NCI-H2029 treated with DMSO at 0.1 percent for 48 hours (cell line): ENCODE measurements at places on chromosomes 12 and 14.

DNA sequence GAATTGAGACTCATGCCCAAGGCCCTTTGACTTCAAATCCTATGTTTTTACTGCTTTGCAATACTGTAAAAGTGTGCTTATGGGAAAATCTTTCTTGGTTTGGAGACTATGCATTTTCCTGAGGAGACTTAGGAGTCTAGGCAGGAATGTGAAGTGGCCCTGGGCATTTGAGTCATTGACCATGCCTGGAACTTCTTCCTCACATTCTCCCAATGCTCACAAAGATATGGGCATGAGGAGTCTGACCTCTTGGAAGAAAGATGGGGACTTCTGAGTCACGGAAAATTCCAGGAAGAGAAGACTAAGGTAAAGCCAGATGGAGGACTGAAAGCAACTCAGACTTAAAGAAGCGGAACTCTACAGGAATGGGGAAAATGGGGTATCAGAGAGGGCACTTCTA, 38.2 kb upstream of the ZNF641 start:
- no peak for DNase-seq

- DNase-seq = no peak
Observed at GRCh38 chr12:14193639-14194038, 171.8 kb upstream of the ATF7IP start.

GRCh38 chr14:57865403-57866198, at the start of gene SLC35F4:
SLC35F4 (minus strand) TSS chr14:57866092.
- no peak for DNase-seq

GRCh38 chr12:113819495-113819894, 146.6 kb downstream of the RBM19 start:
- no peak for DNase-seq

- DNase-seq = no peak
Observed at GRCh38 chr12:109695961-109696461, 17.6 kb upstream of the FAM222A start.

DNA sequence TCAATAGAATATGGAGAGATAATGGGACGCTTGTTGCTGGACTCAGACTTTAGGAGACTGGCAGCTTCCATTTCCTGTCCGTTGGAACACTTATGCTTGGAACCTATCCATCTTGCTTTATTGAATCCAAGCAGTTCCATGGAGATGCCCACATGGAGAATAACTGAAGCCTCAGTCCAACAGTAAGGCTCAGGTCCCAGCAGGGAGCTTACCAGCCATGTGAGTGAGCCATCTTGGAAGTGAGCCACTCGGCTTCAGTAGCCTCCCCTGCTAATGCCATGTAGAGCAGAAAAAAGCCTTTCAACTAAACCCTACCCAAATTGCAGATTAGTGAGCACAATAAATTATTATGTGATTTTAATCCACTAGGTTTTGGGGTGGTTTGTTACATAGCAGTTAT, 538.8 kb upstream of the STXBP6 start:
- DNase-seq = no peak

DNA sequence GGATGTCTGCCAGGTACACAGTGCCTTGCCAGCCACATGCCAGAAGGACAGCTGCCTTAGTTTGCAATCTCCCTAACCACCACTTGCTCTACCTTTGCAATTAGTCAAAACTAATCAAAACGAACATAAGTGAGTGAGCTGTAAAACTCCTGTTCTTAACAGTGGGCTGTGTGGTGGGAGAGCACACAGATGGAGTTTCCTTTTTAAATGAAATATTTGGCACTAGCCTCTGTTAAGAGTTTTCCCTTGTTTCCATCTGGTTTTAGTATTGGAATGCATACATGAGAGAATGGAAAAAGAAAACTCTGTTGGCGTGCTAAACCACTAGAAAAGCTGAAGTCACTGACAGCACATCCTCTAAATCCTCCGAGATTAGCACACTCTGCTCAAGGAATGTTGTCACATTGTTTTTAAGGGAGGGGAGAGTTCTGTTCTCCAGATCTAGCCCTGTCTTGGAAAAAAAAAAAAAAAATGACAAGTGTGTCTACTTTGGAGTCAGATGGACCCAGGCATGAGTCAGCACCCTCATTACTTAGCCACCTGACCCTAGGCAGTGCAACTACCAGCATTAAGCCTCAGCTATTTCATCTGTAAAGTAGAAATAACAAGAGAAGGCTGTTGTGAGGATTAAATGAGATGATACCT, 83.9 kb downstream of the STXBP6 start:
- no peak for DNase-seq

GRCh38 chr14:58828298-58828697, 190.5 kb downstream of the DACT1 start:
- DNase-seq = no peak

DNA sequence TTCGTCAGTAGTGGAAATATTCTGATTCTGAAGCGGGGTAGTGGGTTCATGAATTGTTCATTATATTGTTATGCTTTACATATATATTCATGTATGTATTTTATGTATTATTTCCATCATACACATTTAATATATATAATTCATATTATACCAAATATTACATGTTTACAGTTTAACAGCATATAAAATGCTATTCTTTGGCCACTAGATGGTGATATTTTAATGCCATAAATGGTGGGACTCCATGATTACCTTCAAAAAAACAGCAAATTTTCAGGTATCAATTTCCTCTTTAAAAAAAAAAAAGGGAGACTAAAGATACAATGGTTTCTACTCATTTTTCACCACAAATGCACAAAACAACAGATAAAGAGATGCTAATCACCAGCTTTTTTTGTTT, 41.0 kb downstream of the BDKRB1 start:
- no peak for DNase-seq

- no peak for DNase-seq
Observed at GRCh38 chr14:76967788-76968187, 60.7 kb downstream of the IRF2BPL start.

- no peak for DNase-seq
Observed at GRCh38 chr12:17652436-17652835, 437.6 kb downstream of the RERGL start.

- DNase-seq = no peak
Observed at GRCh38 chr14:24198814-24199524, 3.7 kb upstream of the TM9SF1 start.

GRCh38 chr14:24943024-24943423, 106.9 kb downstream of the STXBP6 start:
- DNase-seq = peak; percentile 100

GRCh38 chr14:21169573-21169972, 13.7 kb upstream of the OR5AU1 start:
- DNase-seq = no peak

- DNase-seq = no peak
Observed at GRCh38 chr12:40224439-40225291, at the start of gene LRRK2. LRRK2 (plus strand) TSS chr12:40224997; CDS start chr12:40225132, 135 bp downstream.

- DNase-seq = no peak
Observed at GRCh38 chr12:73308079-73308478, 1035.9 kb downstream of the TRHDE start.

DNA sequence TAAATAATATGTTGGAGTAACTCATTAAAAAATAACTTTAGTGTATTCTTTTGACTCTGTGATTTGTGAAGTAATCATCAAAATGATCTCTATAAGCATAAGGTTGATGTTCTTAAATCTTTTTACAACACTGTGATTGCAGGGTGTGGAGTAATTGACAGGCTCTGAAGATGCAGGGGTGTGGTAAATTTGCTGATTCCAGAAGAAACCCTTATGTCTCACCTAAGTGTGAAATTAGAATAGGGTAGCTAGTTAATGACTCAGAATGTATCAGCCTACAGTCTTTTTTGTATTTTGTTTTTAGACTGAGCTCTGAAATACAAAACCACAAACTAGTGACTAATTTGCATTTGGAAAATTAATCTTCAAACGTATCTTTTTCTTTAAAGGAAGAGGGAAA, 5.9 kb downstream of the PRPF39 start:
- DNase-seq = no peak

- DNase-seq = no peak
Observed at GRCh38 chr14:55077170-55078151, 26.0 kb downstream of the MAPK1IP1L start.

GRCh38 chr12:105480162-105480561, 149.7 kb downstream of the C12orf75 start:
- no peak for DNase-seq

GRCh38 chr12:63150713-63151622, at the start of gene AVPR1A:
AVPR1A (minus strand) TSS chr12:63151201; CDS start chr12:63150836, 365 bp downstream.
- DNase-seq = no peak

GRCh38 chr12:101051901-101052550, 158.0 kb downstream of the SLC5A8 start:
- no peak for DNase-seq

- no peak for DNase-seq
Observed at GRCh38 chr12:81021834-81022233, 56.0 kb upstream of the ACSS3 start.

- no peak for DNase-seq
Observed at GRCh38 chr14:91980157-91980556, 32.7 kb upstream of the FBLN5 start.

DNA sequence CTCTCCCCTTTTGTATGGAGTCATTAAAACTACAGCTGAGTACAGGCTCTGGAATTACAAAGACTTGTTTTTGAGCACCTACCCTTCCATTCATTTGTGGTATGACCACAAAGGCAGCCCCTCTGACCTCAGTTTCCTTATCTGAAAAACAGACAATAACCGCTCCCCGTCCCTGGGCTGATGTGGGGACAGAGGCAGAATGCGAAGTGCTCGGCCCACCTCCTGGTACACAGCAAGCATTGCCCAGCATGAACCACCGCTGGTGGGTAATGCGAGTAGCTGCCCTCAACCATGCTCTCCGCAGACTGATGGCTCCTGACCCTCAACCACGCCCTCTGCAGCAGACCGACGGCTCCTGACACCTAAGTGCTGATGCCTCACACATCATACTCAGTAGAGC, 22.4 kb downstream of the P2RX2 start:
- no peak for DNase-seq

GRCh38 chr14:67722293-67722692, 20.6 kb downstream of the RDH12 start:
- no peak for DNase-seq

DNA sequence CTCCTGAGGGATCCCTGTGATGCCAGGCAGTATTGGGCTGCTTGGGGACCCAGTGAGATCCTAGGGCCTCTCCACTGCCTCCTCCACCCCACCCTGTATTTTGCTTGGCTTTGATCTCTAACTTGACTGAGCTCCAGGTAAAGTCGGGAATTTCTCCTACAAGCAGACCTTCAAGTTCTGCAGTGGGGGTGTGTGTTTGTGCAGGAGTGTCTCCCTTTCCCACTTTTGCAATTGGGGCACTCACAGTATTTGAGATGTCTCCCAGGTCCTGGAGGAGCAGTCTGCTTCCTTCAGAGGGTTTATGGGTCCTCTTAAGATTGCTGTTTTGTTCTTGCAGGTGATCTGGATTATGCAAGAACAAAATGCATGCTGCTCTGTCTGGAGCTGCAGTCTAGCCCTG, 68.9 kb downstream of the ALG10B start:
- no peak for DNase-seq

- no peak for DNase-seq
Observed at GRCh38 chr12:26122681-26123481, 2.0 kb downstream of the BHLHE41 start.

- no peak for DNase-seq
Observed at GRCh38 chr12:84073401-84073800, 839.2 kb downstream of the SLC6A15 start.

GRCh38 chr12:122643207-122643805, 59.9 kb downstream of the HCAR2 start:
- DNase-seq = no peak

DNA sequence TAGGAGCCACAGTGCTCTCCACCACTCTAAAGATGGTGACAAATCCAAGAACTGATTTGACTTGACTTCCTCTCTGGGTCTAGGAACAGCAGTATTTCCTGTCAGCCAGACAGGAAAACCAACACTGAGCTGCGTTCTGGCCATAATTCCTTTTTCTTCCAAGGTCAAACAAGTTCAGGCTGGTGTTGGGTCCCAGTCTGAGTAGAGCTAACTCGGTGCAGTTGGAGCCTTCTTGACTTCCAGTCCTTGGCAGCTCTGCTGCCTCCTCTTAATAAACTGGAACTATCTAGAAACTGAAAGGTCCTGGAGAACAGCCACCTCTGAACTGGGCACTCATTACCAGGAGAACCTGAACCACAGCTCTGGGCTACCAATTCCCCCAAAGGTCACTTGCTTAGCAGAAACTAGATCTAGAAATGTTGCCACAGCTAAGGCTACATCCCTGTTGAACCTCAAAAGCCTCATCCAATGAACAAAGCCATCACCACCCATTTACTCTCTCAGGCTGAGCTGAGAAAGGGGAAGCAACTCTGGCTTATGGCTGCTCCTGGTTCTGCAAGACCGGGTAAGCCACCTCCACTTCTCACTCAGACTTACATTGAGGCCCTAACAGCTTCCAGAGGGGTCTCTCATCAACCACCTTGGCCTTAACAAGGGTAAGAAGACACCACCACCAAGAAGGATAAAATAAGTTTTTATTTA, 27.7 kb downstream of the MAX start:
- no peak for DNase-seq

DNA sequence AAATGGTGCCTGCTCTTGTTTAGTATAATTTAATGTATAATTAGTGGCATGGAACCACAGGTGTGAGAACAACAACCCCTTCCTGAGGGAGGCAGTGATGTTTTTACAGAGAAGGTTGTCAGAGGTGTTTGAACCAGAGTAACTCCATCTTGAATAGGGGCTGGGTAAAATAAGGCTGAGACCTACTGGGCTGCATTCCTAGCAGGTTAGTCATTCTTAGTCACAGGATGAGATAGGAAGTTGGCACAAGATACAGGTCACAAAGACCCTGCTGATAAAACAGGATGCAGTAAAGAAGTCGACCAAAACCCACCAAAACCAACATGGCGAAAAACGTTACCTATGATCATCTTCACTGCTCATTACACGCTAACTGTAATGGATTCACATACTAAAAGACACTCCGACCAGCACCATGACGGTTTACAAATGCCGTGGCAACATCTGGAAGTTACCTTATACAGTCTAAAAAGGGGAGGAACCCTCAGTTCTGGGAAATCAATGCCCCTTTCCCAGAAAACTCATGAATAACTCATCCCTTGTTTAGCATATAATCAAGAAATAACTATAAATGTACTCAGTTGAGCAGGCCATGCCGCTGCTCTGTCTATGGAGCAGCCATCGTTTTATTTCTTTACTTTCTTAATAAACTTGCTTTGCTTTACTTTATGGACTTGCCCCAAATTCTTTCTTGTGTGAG, 47.8 kb upstream of the LTA4H start:
- DNase-seq = no peak

DNA sequence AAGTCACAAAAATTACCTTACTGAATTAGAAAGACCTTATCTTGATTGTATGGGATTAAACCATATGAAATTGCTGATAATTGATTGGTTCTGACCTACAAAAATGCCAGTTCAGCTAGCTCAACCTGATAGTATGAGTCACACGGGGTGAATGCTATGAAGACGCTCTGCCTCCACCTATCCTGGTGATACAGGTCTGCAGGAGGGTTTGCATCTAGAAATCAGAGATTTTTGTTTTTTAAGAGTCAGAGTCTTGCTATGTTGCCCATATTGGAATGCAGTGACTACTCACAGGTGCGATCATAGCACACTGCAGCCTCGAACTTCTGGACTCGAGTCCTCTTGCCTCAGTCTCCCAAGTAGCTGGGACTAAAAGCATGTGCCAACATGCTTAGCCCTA, 120.4 kb downstream of the HMGA2 start:
- DNase-seq = no peak
